Ovary (tissue), 10 donors: ENCODE measurements at places on chromosomes 2 and 18. TPM values are rescaled to one million over a fixed set of nuclear protein-coding genes. Genes with fewer than 3 reads are reported as not detected.

DNA sequence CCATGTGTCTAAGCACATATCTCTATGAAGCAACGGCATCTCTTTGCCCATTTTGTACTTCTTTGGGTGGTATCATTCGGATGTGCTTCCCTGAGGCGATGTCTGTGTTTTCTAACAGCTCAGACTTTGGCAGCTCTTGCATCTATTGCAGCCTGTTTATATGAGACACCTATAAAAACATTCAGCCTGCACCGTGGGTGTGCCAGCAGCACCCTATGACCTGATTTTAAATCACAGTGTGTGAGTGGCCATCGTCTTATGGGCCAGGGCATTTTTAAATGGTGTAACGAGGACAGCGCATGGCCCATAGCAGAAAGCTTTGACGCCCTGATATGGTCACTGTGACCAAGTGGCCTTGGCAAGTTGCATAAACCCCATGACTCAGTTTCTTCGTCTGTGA is 12.9 kb downstream of the NPAS2 start:
- no peaks in the 10 kb centered on the region for H3K27me3 ChIP-seq
- no peaks in the 10 kb centered on the region for H3K4me1 ChIP-seq
- H3K27ac ChIP-seq = no peak overlapping the region
- DNase-seq = no peak
- H3K36me3 ChIP-seq = no peaks in the 10 kb centered on the region

- no peaks in the 10 kb centered on the region for H3K36me3 ChIP-seq
- no peak for DNase-seq
- H3K27ac ChIP-seq = no peak overlapping the region
- peaks cover 1% of the 10 kb centered on the region for H3K4me1 ChIP-seq
- H3K4me3 ChIP-seq = no peak overlapping the region
These were observed 3.8 kb downstream of the SAG start for GRCh38 chr2:233311241-233311926.

DNA sequence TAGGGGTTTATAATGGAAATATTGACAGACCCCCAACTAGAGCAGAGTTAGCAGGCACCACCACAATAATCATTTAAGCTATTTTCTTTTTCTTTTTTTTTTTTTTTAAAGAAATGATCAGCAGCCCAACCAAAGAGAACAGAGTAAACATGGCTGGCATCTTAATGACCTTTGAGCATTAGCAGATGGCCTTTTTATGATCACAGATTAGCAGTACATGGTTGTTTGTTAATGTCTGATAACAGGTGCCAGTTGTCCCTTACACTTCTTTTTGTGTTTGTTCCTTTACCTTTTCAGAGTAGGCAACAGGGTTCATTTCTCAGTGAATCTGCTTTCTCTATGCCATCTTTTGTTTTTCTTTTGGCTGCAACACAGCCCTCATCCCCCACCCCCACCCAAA is 747.0 kb downstream of the BCL11A start:
- H3K36me3 ChIP-seq = no peaks in the 10 kb centered on the region
- no peak overlapping the region for H3K4me3 ChIP-seq
- no peaks in the 10 kb centered on the region for H3K4me1 ChIP-seq
- H3K27me3 ChIP-seq = no peaks in the 10 kb centered on the region
- H3K27ac ChIP-seq = no peak overlapping the region

GRCh38 chr2:95069465-95069864 is 44.0 kb downstream of the MAL start:
- no peaks in the 10 kb centered on the region for H3K4me1 ChIP-seq
- H3K36me3 ChIP-seq = no peaks in the 10 kb centered on the region
- DNase-seq = no peak
- no peak overlapping the region for H3K27ac ChIP-seq
- H3K4me3 ChIP-seq = no peak overlapping the region

- no peak for DNase-seq
- no peak overlapping the region for H3K27ac ChIP-seq
- no peaks in the 10 kb centered on the region for H3K4me1 ChIP-seq
- no peak overlapping the region for H3K4me3 ChIP-seq
- H3K36me3 ChIP-seq = no peaks in the 10 kb centered on the region
These were observed 196.0 kb downstream of the FHOD3 start for GRCh38 chr18:36493349-36494159.

DNA sequence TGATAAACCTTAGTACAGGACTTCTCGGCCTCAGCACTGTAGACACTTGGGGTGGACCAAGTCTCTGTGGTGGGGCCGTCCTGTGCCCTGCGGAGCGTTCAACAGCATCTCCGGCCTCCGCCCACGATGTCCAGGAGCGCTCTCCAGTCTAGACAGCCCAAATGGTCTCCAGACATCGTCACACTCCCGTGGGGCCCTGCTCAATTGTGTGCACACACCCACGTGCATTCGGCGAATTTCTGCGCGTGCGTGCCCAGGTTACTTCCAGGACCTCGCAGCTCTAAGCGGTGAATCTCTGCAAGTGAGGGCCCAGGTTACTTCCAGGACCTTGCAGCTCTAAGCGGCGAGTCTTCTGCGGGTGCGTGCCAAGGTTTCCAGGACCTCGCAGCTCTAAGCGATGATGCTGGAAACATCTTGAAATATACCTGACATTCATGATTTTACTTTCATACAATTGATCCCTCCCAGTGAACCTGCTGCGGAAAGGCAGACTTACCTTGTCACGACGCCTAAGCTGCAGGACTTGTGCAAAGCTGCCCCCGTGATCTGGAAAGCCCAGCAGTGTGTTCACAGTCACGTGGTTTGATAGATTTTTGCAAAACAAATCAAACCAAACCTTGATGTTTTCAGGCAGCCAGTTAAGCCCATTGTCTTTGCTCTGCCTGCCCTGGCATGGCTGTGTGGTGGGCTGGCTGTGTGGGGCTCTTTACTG is 16.1 kb upstream of the OTOS start:
- no peak overlapping the region for H3K27ac ChIP-seq
- no peak overlapping the region for H3K4me3 ChIP-seq
- H3K27me3 ChIP-seq = no peaks in the 10 kb centered on the region
- no peak for DNase-seq
- no peaks in the 10 kb centered on the region for H3K36me3 ChIP-seq

GRCh38 chr18:13136056-13136903 is 82.3 kb upstream of the LDLRAD4 start:
- no peaks in the 10 kb centered on the region for H3K36me3 ChIP-seq
- peak overlapping the region; percentile 43 for H3K27ac ChIP-seq
- peak; percentile 40 for DNase-seq
- H3K27me3 ChIP-seq = no peaks in the 10 kb centered on the region

DNA sequence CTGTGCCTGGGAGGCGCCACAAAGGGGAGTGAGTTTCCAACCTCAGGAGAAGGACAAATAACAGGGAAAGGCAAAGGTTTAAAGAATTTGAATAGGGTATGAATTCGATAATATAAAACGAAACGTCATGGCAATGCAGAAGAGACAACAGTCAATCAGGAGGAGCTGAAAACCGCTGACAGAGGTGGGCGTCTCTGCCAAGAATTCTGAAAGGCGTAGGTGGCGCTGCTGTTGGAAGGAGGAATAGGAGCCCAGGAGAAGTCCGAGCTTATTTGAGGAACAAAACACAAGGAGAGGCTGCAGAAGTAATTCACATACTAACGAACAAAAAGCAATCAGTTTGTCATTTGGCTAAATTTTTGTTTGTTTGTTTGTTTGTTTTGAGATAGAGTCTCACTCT is 485.8 kb upstream of the POU3F3 start:
- H3K27me3 ChIP-seq = no peaks in the 10 kb centered on the region
- H3K4me1 ChIP-seq = no peaks in the 10 kb centered on the region
- no peaks in the 10 kb centered on the region for H3K36me3 ChIP-seq
- no peak for DNase-seq

- H3K36me3 ChIP-seq = no peaks in the 10 kb centered on the region
- H3K27ac ChIP-seq = no peak overlapping the region
- DNase-seq = no peak
- no peaks in the 10 kb centered on the region for H3K27me3 ChIP-seq
These were observed 258.9 kb downstream of the DYSF start for GRCh38 chr2:71712158-71712818.

DNA sequence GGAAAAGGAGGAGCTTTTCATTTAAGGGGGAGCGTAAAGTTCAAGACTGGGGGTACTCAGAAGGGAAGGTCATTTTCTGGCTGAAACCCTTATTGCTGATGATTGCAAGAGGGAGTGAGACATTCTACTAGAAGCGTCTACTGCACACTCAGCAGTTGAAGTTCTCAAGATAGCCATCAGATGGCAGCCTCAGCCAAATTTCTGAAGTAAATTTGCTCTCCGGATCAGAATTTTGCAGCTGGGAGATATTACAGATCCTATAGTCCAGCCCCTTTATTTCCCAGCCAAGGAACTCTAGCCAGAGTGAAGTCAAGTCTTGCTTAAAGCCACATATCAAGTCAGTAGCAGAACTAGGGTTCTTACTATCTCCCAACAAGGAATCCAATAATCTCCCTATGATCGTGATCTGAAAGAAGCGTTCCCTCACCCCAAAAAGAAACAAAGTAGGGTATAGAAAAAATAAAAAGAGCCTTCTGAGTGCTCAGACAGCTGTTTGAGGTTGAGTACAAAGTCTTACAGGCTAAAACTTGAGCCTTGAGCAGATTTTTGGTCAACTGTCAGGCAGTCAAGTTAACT is 24.0 kb downstream of the RAX start:
- DNase-seq = no peak
- H3K4me1 ChIP-seq = no peaks in the 10 kb centered on the region
- H3K4me3 ChIP-seq = no peak overlapping the region
- no peaks in the 10 kb centered on the region for H3K36me3 ChIP-seq
- H3K27me3 ChIP-seq = no peaks in the 10 kb centered on the region

DNA sequence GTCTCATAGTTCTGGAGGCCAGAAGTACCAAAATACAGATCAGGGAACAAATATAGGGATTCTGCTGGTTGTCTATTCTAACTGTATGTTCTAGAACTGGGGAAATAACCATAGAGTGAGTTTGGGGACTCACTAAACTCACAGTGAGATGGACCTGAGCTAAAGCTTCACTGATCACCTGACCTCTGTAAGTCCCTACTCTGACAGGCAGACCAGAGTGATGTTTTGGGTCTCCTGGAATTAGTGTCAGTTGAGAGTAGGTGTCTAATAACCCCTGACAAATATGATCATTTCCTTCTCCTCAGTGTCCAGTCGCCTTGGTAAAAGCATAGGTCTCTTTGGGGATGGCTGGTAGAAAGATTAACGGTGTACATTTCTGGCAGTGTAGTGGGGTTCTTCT is 14.2 kb downstream of the PIKFYVE start:
- H3K4me3 ChIP-seq = no peak overlapping the region
- H3K27ac ChIP-seq = no peak overlapping the region
- H3K4me1 ChIP-seq = no peaks in the 10 kb centered on the region
- no peaks in the 10 kb centered on the region for H3K36me3 ChIP-seq
- no peak for DNase-seq
- no peaks in the 10 kb centered on the region for H3K27me3 ChIP-seq

DNA sequence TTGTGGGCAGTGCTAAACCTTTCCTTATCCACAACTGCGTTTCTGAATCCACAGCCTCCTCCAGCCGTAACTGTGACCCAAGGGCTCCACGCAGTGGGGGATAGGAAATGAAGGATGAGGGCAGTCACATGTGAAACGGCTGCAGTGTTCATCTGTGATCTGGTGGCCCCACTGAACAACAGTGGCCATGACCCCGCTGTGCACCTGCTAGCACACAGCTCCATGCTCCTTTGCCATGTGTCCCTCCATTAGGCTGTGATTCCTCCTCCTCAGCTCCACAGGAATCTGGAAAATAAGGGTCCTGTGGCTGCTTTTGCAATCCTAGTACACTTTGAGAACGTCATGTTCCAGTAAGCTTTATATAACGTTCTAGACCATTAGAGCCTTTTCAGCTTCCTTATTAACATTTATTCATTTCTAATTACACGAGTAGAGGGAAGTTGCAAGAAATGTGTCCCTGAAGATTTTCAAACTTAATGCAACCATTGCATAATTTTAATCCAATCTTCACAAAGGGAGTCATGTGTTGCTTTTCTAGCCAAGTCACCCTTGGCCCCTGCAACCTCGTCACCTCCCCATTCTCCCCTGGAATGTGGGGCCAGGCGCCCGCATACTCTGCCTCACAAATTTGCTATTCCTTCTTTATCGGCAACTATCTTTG is 7.1 kb upstream of the NAPG start:
- no peak overlapping the region for H3K27ac ChIP-seq
- peak; percentile 73 for DNase-seq
- H3K4me3 ChIP-seq = no peak overlapping the region
- peaks cover 4% of the 10 kb centered on the region for H3K4me1 ChIP-seq
- no peaks in the 10 kb centered on the region for H3K27me3 ChIP-seq

DNA sequence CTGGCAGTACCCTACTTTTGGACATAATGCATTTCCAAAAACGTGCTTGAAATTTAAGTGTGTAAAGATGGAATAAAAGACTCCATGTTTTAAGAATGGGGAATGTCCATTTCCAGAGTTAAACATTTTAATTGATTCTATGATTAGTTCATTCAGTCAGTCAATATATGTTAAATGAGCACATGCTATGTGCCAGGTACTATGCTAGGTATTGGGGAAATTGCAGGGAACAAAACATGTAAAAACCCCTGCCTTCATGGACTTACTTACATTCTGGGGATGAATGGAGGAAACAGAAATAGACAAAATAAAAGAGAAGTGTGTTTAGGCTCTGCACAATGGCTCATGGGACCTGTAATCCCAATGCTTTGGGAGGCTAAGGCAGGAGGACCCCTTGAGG is 288.6 kb downstream of the MTX2 start:
- no peaks in the 10 kb centered on the region for H3K36me3 ChIP-seq
- H3K4me3 ChIP-seq = no peak overlapping the region
- DNase-seq = no peak
- peaks cover 3% of the 10 kb centered on the region for H3K4me1 ChIP-seq
- H3K27me3 ChIP-seq = no peaks in the 10 kb centered on the region
- no peak overlapping the region for H3K27ac ChIP-seq

TNFAIP6 gene
- 0.23 TPM for polyA plus RNA-seq

GAREM2 gene
- polyA plus RNA-seq = 2.4 TPM

CYB5A gene
- 233 TPM for polyA plus RNA-seq

TP53I3 gene
- 15.1 TPM for polyA plus RNA-seq

MC4R gene
- not detected for polyA plus RNA-seq
